ENCODE measurements at places on chromosomes 5 and 9.

GRCh38 chr9:108861997-108862396, at the start of gene ACTL7A:
TSS of gene ACTL7A (plus strand) at chr9:108862266. CDS start at chr9:108862323, 57 bp downstream.
- no peak for DNase-seq

DNA sequence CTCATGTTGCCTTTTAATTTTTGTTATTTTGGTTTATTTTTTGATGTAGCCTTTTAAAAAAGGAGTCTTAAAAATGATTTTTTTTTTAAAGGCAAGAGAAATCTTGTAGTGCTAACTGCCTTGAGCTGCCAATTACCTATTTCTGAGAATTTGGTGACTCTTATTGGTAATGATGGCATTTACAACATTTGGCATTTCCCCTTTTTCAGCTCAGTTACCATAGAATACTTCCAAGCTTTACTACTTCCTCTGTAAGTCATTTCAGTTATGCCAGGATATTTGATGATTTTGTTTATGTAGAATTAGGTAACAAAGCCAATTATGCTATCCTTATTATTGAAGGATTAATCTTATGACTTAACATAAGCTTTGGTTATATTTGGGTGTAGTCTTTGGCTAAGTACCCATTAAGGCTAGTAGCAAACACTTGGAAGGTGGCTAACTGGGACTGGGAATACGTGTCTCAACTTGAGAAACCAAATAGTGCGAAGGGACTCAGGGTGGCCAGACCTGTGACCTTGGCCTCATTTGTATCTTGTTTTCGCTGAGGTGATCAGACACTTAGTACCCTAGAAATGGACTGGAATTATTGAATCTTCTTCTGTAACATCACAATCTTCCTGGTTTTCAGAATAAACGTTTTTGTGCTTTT, 27.7 kb downstream of the CDC37L1 start:
- DNase-seq, result no peak

- DNase-seq, result no peak
These were observed 49.8 kb downstream of the TMOD1 start for GRCh38 chr9:97551308-97551707.

DNA sequence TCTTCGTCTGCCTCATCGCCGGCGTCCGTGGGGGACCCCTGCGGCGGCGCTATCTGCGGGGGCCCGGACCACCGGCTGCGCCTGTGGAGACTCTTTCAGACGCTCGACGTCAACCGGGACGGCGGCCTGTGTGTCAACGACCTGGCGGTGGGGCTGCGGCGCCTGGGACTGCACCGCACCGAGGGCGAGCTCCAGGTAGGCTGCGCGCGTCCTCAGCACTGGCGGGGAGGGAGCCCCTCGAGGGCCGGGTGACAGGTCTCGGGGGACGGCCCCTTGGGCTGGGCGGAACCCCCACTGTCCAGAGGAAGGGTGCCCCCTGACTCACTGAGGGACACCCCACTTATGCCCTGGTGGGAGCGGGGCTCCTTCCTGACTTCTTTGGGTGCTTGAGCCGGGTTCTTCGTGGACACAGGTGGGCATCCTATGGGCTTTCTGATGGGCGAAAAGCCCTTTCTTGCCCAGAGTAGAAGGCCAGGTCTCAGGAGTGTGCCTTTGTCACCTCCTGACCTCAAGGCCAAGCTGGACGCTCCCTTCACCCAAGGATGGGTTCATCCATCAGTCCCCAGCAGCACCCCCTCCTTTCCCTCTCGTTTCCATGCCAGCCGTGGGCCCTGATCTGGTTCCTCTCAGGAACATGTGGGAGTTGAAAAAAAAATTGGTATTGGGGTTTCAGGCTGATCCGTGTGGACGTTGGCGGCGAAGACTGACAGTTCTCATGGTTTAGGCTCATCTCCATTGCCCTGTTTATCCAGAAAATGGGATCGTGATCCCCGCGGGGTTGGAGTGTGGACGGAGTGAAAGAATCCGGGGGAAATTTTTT, 564 bp downstream of the SLC25A25 start:
- peak; percentile 61 for DNase-seq

- no peak for DNase-seq
These were observed 34.7 kb downstream of the LPCAT1 start for GRCh38 chr5:1488882-1489680.

DNA sequence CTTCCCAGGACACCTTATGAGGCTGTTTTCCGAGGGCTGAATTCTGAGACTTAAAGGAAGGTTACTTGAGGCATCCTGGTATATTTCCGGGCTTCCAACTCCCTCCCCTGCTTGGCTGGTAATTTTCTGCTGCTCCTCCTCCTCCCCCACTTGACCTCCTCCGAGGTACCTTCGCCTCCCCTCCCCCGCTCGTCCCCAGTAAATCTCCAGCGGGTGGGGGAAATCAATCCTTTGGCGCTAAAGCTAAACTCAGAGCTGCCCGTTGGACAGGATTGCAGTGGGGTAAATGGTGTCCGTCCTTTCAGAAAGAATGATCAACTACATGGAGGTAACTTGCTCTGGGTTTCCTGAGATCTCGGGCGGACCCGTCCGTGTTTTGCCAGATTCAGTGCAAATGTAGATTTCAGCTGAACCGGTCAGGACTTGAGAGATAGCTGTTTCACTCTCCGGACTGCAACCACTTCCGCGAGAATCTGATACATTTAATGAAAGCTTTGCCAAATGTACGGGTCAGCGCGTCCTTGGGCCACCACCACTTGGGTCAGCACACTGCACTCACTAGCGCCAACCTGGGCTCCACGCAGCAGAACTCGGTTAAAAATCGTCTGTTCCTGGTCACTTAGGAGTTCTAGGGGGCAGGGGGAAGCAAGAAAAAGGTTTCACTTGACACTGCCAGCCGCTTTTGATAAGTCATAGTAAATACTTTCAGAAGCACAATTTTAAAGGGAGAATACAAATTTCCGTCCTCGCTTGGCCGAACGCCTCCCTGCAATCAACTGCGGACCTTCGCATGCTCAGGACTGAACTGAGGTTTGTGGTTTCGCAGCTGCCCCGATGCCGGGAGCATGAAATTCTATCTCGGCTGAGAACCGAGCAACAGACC, 4.6 kb upstream of the ISL1 start:
- DNase-seq, result no peak

All from anterior cingulate cortex (tissue), 58 donors.